ENCODE measurements at places on chromosomes 2 and 18. TPM values are rescaled to one million over a fixed set of nuclear protein-coding genes. Genes with fewer than 3 reads are reported as not detected.

DNA sequence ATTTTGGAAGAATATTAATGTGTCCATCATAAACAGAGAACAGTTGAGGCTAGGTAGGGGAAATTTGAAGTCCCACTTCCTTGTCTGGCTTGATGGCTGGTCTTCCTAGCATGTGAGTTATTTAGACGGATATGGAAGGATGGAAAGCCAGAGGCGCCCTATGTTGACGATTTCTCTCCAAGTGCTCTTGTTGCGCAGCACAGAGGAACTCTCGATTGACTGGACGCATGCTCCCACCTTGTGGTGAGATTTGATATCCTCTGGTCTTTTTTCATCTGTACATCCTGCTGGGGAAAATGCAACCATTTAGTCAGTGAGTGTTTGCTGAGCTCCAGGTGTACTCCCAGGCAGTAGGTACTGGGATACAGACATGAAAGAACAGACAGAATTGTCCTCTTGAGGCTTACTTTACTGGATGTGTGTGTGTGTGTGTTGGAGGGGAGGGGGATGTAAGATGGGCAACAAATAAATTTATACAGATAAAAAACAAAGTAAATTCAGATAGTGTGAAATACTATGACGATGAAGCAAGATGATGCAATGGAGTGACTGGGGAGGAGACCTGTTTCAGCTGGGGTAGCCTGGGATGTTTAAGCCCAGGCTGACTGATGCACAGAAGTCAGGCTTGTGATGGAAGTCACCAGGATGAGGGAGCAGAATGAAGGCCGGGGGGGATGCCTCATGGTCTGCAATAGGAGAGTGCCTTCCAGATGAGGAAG, 137.2 kb downstream of the TRIM43 start:
- no peak for DNase-seq

DNA sequence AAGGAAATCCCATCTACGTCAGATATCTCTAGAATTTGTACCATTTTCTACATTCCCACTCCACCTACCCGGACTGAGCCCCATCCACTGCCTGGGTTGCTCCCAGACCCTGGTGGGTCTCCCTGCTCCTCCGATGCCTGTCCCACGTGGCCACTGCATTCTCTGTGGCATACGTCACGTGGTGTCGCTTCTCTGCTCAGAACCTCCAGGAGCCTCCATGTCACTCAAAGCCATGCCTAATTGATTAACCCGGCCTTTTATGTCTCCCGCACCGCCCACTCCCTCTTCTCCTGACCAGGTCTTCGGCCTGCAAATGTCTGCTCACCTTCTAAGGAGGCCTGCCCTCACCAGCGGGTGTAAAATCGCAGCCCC, 176.6 kb downstream of the HDAC4 start:
- no peak for DNase-seq

DNA sequence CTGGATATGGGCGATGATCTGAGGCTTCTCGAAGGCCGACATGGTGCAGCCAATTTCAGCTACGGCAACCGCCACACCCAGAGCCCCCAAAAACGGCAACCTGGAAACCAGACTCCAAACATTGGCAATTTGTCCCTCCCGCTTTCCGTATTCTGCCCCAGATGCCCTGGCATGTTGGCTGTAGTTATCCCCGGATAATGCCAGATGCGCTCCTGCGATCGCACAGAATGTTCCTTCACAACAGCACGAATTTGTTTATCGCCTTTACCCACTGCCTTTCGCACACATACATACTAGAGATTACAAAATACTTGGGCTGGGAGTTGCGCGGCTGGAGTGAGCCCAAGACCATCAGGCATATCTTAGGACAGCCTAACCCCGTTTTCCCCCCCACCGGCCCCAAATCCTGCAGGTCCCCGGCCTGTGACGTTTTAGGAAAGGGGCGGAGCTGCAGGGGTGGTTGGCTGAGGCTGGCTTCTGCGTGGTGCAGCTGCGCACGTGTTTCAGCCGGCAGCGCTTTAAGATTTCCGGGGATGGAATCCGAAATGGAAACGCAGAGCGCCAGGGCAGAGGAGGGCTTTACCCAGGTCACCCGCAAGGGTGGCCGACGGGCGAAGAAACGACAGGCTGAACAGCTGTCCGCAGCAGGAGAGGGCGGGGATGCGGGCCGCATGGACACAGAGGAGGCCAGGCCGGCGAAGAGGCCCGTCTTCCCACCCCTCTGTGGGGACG, at the start of gene PNO1:
Gene PNO1 (plus strand): TSS at position 487 of the 732 bp plus-strand sequence. CDS start 47 bp downstream, at position 534.
- DNase-seq, result peak; percentile 97

- no peak for DNase-seq
Measured at GRCh38 chr18:69469444-69469919, 68.8 kb downstream of the DOK6 start.

- DNase-seq, result no peak
Measured at GRCh38 chr2:175463589-175464310, 282.2 kb upstream of the ATP5MC3 start.

DNA sequence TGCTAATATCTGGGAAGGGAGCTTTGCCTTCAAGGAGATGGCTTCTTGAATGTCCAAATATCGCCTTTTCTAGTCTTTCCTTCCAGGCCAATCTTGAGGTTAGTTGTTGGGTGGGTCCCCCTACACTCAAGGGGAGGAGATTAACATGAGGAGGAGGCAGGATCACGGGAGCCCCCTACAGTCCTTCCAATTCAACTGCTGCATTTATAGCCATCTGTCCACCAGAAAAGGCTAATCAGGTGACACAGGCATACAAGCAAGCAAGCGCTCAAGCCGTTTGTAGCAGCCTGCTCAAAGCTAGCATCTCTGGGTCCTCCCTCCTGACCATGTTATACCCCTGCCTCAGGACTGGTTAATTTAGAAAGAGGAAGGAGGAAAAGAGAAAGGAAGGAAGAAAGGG, 87.6 kb downstream of the MRPS9 start:
- DNase-seq, result no peak

DNA sequence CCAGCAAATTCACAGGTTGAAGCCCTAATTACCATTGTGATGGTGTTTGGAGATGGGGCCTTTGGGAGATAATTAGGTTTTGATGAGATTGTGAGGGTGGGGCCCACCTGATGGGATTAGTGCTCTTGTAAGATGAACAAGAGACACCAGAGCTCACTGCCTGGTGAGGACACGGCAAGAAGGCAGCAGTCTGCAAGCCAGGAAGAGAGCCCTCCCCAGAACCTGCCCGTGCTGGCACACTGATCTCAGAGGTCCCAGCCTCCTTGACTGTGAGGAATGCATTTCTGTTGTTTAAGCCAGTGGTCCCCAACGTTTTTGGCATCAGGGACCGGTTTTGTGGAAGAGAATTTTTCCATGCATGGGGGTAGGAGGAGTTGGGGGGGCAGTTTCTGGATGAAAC, 240.7 kb downstream of the KLHL29 start:
- DNase-seq, result no peak

GRCh38 chr2:167478196-167478595, 589.9 kb downstream of the XIRP2 start:
- no peak for DNase-seq

DNA sequence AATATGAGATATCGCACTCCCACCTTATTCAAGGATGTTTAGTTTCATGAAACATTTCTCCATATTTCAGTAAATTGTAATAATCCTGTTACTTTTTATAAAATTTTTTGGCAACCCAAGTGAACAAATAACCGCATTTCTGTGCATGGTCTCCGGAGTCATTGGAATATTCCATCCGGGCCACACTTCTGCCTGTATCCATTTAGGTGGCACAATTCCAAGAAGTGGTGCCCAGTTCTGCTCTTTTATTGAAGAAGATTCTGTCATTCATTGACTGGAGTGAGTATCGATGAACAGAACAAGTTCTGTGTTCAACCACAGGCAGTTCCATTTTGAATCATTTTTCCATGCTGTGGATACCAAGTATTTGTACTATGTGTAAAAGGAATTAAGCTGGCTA, 26.6 kb upstream of the ICOS start:
- DNase-seq, result no peak

DNA sequence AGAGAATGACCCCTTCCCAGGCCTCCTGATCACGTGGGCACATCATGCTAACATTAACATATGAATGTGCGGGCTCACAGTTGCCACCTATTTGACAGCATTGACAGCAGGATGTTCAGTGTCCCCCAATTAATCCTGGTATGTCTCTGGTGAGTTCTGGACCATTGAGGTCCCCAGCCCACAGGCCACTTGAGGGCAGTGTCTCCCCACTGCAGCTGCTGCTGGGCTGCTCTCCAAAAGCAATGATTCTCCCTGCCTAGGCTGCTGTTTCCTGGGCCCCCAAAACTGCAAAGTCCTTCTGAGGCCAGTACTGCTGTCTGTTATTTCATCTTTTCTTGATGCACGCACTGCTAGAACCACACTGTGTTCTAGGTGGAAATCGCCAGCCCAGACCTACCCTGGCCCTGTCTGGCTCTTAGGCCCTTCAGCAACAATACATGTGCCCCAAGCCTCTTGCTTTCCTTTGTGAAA, 52.7 kb upstream of the MAPK4 start:
- DNase-seq, result no peak

DNA sequence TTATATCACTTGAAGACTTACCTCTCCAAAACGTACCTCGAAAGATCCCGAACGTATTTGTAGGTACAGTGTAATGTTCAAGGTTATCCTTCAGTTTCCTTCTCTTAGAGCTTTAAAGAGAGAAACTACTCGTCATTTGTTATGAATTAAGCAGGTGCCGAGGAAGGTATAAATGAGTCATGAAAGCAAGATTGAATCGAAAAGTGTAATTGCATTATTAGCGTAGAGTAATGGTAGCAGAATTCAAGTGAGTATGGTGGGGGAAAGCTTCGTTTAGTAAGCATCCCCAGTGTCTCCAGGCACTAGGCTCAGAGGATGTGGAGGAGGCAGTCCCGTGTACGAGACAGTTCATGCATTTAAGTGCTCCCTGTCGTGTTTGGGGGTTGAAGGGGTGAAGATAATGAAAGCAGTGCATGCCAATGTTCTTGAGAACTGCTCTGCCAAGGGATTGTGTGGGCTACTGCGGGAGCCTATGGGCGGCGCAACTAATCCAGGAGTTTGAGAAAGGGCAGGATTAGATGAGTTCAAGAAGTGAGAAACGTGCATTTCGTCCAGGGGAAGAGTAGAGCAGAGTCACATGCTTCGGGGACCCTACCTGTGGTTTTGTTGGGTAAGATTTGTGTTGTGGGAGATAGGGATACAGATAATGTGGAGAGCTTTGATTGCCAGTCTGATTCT, 858 bp downstream of the POLR1B start:
- no peak for DNase-seq

- no peak for DNase-seq
Measured at GRCh38 chr2:238425505-238425978, 1.2 kb upstream of the ASB1 start.

- no peak for DNase-seq
Measured at GRCh38 chr18:3799515-3799914, 349.5 kb downstream of the TGIF1 start.

GRCh38 chr2:217593732-217594131, 409.1 kb downstream of the TNS1 start:
- DNase-seq, result no peak

DNA sequence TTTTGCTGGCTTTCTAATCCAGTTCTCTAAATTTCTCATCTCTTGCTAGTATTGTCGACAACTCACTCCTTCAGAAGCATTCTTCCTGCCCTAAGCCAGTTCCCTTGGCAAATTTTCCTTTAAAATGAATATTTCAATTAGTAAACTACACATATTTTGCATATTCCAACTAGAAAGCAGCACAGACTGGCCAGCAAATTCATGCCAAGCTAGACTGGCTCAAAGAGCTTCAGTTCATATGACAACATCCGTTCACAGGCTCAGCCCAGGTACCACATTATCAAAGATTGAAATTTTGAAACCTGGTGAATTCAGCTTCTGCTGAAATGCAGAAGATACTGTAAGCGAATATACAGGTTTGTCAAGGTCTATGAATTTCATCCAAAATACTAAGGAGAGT, 64.5 kb downstream of the AFF3 start:
- no peak for DNase-seq

DNA sequence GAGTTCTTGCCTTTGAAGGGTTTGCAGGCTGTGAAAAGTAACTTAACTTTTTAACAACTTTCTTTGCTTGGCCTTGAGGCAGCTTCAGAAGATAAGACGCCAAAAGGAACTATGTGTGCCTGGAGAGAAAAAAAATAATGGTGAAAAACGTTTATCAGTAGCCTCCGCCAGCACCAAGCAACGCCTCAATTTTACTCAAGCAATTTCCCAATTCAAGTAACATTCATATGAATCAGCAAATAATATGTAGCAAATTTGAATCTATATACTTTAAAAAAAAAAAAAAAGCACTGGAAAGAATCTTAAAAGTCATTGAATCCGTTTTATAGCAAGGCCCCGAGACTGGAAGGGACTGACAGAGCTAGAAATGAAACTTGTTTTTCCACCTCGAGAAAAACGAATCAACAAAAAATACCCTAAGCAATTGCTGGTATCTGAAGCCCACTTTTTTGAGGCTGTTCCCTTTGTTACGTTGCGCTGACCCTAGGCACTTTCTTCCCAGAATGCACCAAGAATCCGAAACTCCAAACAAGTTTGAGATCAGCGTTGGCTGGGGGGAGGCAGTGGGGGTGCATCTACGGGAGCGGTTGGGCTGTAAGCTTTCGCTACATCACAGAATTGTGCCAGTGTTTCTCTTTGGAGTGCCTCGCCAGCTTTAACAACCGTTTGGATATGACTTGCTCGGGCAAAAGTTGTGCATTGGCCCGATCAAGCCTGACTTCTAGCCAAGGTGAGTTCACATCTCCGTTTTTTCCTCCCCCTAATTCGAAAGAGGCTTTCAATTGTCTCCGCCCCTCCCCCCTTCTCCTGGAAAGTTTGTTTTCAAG, 2.7 kb upstream of the TGIF1 start:
- peak; percentile 69 for DNase-seq

DNA sequence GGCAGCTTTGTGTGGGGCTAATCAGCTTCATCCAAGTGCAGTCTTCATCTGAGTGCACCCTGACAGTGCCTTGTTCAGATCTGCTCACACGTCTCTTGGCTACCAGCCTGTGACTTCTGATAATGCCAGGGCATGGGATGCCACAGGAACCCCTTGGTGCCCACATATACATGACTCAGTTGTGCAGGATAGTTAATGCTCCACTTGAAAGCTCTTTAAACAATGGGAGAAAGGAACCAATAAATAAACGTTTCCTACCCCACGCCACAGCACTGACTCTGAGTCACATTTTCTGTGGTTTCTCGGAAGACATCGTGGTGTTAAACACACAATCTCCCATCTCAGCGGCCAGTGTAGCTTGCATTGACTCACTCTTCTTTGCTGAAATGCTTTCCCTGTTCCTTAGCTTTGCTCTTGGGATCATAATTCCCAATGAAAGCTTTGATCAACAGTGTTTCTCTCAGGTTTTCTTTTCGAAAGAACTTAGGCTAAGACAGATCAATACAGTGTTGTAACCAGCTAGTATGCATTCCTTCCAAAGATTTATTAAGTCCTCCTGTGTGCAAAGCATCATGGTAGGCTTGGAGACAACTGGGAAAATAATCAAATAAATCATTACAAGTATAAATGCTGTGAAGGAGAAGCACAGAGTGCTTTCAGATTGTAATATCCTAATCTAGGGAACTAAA, 142.0 kb downstream of the COPS8 start:
- DNase-seq, result no peak

GRCh38 chr2:190682168-190682567, 33.3 kb downstream of the NAB1 start:
- DNase-seq, result no peak

GRCh38 chr2:8138923-8139667, 542.8 kb upstream of the ID2 start:
- no peak for DNase-seq

GRCh38 chr2:134020608-134021007, 233.3 kb upstream of the MGAT5 start:
- DNase-seq, result no peak

The RGPD8 gene
- 4.8 TPM for total RNA-seq

The RNF152 gene
- total RNA-seq, result 12.6 TPM

The CHRND gene
- total RNA-seq, result not detected

The PSMA8 gene
- 0.14 TPM for total RNA-seq

The ALPP gene
- not detected for total RNA-seq

The LAMA1 gene
- total RNA-seq, result not detected

The BARD1 gene
- 8.4 TPM for total RNA-seq

The STPG4 gene
- total RNA-seq, result not detected

The ECEL1 gene
- not detected for total RNA-seq

Measured in Right ventricle myocardium inferior (tissue), 1 donor.